ENCODE measurements at places on chromosomes 13 and 19.

GRCh38 chr13:45472171-45472705 is 7.5 kb downstream of the COG3 start:
- DNase-seq, result no peak

- no peak for DNase-seq
Measured at GRCh38 chr19:17886515-17886914, 14.8 kb downstream of the SLC5A5 start.

DNA sequence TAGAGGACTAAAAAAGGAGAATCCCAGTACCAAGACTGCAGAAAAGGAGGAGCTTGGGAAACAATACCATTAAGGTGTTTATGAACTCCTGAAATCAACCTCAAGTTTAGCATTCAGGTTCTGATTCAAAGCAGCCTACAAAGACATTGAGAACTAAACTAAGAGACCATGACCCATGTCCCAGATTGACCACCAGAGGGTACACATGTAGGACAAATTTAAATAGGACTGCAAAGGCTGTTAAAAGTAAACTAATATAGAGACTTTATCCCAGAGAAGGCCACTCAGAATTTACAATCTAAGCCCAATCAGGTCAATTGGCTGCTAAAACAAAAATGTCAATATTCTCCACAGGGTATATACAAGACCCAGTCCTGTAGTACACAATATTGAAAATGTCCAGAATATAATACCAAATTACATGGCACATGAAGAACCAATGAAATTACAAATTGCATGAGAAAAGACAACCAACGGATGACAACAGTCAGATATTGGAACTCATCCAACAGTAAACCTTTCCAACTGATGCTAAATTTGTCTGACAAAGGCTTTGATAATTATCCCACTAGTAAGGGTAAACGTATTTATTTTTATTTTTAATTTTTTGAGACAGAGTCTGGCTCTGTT is 682.4 kb downstream of the UQCRFS1 start:
- no peak for DNase-seq

DNA sequence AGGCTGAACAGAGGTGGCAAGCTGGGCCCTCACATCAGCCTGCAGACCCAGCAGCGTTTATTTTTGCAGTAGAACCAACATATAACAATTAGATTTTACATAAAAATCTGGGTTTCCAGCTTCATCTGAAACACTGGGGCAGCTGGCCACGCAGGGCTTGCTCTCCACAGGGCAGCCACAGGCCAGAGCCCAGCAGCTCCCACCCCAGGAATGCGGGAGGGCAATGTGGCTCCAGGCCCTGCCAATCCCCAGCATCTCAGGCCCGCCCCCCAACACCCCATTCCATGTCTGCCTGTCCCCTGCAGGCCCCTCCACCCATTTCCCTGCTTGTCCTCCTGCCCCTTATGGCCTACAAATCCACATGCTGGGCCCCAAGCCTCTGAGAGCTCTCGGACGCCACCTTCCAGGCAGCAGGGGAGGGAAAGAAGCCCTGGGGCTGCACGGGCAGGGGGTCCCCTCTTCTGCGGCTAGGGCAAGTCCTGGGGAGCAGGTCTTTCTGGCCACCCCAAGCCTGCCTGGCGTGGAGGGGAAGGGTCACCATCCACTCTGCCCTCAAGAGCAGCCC is 15.0 kb upstream of the VSTM2B start:
- DNase-seq, result no peak

GRCh38 chr13:25778365-25778764 is 273.5 kb downstream of the SHISA2 start:
- no peak for DNase-seq

- no peak for DNase-seq
Measured at GRCh38 chr19:3034656-3035541, 5.8 kb upstream of the TLE2 start.

GRCh38 chr19:46296722-46297461 is at the start of gene HIF3A:
HIF3A (plus strand) TSS chr19:46297042; CDS start chr19:46297077, 35 bp downstream.
- peak; percentile 51 for DNase-seq

- DNase-seq, result no peak
Measured at GRCh38 chr19:1828279-1829238, 16.5 kb upstream of the ATP8B3 start.

DNA sequence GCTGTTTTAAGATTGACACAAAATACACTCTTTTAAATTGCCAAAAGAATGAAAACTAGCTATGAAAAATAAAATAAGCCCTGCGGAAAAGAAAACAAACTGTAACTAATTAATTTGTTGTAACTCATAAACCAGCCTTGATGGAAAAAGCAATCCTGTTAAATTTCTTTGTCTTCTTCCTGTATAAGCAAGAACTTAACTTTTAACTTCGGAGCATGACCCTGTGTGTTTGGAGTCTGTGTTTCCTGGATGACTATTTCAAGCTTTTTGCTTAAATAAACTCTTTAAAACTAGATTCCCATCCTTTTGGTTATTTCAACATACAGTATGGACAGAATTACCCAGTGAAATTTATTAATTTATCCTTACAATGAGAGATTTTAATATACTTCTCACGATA is 122.6 kb downstream of the TNFRSF19 start:
- no peak for DNase-seq

GRCh38 chr19:30669329-30670010 is 297.3 kb downstream of the ZNF536 start:
- no peak for DNase-seq

GRCh38 chr19:47374876-47375693 is 26.0 kb downstream of the DHX34 start:
- no peak for DNase-seq

DNA sequence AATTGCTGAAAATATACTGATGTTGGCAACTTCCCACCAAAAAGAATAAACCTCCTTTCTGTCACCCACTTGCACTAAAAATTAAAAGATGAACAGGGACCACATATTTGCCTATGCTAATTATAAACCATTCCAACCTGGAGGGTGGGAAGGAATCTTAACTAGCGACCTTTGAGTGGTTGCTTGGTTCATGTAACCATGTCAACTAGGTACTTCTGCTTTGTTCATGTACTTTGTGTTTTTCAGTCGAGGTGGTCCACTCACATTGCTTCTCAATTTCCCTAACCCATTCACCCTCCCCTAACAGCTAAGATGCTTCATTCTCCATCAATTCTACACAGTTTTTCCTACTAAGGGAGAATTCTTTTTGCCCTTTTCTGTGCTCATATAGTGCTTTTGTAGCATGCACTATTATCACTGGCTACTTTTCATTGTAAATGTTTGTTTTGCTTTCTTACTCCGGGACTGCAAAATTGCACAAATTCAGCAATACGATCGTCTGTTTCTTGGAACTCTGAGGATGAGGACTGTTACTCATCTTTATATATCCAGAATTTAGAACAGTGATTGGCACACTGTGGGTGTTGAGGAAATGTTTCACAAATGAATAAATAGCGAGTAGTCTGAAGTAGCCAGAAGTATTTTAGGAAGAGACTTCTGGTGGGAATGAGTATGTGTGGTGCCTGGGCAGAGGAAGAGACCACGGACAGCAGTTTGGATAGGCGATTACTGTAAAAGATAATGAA is 187.5 kb downstream of the GPC6 start:
- DNase-seq, result no peak

DNA sequence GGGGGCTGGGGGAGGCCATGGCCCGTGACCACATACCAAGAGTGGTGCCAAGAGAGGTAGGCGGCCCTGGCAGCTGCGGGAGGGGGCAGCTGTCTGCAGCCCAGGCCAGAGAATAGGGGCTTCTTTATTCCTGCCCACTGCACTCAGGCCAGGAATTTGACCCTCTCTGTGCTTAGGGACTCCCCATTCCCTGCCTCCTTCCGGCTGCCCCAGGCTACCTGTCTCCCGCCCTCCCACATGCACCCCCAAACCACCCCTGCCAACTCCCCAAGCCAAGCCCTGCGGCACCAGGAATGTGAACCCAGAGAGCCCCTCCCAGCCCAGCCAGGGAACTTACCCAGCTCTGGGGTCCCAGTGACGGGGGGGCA is 687 bp downstream of the PLEKHA4 start:
- no peak for DNase-seq

DNA sequence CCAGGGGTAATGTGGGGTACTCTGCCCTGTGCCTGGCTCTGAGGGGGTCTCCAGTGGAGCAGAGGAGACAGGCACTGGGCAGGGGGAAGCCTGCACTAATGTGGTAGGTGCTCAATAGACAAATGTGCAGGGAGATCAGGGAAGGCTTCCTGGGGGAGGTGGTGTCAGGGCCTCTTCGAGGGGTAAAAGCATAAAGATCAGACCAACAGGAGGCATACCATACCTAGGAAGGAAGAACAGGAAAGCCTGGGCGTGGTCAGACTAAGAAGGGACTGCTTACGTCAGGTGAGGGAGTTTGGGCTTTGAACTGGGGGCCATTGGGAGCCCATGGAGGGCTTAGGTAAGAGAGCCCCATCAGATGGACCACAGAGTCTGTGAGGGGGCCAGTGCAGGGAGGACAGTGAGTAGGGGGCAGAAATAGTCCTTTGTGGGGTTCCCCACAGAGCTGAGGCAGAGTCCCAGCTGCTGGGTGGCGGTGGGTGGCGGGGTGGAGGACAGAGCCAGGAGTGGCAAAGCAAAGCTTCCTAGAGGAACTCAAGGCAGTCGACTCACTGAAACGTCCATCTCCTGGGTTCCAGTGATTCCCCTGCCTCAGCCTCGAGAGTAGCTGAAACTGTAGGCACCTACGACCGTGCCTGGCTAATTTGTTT is 8.8 kb downstream of the PRR36 start:
- no peak for DNase-seq

- DNase-seq, result no peak
Measured at GRCh38 chr13:20182231-20182846, 10.4 kb downstream of the GJB2 start.

GRCh38 chr13:30869491-30869890 is 36.6 kb upstream of the MEDAG start:
- DNase-seq, result no peak

GRCh38 chr19:50772476-50772875 is 2.2 kb downstream of the GPR32 start:
- no peak for DNase-seq

- DNase-seq, result no peak
Measured at GRCh38 chr19:2202366-2202765, 33.8 kb downstream of the PLEKHJ1 start.

DNA sequence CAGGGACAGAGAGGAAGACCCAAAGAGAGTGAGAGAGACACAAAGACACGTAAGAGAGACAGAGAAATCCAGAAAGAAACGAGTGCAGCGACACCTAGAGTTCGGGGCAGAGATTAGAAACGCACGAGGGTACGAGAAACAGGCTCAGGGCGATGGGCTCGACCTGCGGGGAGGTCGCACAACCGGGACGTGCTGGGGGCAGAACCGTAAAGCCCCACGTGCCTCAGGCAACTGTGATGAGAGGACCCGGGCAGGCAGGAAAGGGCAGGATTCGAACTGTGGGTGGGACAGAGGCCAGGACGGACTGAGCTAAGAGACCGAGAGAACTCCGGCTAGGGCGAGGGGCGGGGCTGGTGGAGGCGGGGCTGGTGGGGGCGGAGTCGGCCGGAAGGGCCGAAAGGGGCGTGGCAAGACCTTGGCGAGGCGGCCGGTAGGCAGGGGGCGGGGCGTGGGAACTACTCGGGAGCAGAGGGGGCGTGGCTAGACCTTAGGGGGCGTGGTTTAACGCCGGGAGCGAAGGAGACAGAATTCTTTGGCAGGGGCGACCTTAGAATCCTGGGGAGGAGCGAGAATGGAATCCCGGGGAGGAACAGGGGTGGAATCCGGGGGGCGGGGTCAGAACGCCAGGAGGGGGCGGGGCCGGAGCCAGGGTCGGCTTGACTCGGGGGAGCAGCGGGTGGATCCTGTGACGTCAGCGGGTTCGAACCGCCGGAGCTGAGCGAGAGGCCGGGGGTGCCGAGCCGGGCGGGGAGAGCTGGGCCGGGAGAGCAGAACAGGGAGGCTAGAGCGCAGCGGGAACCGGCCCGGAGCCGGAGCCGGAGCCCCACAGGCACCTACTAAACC is at the start of gene NECTIN2:
Gene NECTIN2 (plus strand): TSS at position 686 of the 843 bp plus-strand sequence. CDS start 229 bp downstream, outside the sequence.
- peak; percentile 82 for DNase-seq

DNA sequence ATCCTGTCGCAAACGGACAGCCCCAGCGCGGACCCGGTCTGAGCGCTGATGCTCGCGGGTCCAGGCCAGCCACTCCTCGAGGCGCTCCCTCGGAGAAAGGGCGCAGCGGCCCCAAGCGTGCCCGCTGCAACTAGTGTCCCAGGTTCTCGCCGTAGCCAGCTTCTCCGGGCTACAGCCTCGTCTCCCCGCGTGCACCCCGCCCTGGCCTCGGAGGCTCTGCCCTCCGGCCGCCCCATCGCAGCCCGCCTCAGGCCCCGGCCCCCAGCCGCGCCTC is 487 bp downstream of the FLT1 start:
- no peak for DNase-seq

DNA sequence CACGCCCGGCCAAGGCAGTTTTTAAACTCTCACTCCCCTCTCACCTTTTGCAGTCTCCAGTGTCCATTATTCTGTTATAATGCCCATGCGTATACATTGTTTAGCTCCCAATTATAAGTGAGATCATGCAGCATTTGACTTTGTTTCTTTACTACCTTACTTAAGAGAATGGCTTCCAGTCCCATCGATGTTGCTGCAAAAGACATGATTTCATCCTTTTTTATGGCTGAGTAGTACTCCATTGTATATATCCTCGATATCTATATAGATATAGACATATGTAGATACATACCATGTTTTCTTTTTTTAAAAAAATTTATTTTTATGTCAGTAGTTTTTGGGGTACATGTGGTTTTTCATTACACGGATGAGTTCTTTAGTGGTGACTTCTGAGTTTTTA is 8.4 kb downstream of the OR7D2 start:
- DNase-seq, result no peak

- no peak for DNase-seq
Measured at GRCh38 chr13:80118506-80118905, 222.4 kb downstream of the SPRY2 start.

DNA sequence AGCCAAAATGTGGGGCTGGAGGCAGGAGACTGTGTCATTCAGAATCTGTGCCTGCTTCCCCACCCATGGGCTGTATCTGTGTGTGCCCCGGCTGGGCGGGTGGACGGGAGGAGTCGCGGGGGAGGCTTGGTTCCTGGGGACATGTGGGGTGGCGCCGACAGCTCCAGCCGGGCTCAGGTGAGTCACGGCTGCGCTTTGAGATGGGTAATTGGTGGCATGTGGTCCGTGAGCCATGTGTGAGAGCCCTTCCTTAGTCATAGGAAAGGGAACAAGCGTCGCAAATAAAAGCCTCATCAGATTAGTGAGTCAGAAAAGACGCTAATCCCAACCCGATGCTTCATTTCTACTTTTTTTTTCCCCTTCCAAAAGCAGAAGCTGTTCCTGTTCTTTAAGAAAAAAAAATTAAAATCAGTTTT is 118.6 kb upstream of the ZNF536 start:
- DNase-seq, result no peak

DNA sequence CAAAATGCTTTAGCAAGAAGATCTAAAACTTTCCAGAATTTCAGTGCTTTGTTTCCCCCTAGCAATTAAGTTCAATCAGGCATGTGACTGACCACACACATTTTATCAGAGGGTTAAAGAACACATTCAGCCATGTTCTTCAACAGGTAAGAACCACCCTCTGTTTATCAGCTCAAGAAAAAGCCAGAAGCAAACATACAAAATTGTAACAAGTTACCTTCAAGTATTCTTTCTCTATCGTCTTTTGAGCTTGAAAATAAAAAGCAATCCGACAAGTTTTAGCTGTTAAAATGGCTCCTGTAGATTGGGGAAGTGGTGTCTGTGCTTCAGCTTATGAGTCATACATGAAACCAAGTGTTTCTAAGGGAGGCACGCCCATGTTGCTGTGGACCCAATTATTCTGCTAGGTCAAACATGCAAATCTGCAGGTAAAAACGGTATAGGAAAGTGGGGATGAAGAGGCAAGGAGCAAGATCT is at the start of gene ELF1:
Gene ELF1 (minus strand): TSS at position 306 of the 477 bp plus-strand sequence. CDS start 37,262 bp downstream, outside the sequence.
- DNase-seq, result peak; percentile 8

GRCh38 chr13:40777809-40778175 is 6.8 kb upstream of the MRPS31 start:
- DNase-seq, result no peak
